Spinal cord (tissue), 10 donors: ENCODE measurements at places on chromosomes 4 and X.

DNA sequence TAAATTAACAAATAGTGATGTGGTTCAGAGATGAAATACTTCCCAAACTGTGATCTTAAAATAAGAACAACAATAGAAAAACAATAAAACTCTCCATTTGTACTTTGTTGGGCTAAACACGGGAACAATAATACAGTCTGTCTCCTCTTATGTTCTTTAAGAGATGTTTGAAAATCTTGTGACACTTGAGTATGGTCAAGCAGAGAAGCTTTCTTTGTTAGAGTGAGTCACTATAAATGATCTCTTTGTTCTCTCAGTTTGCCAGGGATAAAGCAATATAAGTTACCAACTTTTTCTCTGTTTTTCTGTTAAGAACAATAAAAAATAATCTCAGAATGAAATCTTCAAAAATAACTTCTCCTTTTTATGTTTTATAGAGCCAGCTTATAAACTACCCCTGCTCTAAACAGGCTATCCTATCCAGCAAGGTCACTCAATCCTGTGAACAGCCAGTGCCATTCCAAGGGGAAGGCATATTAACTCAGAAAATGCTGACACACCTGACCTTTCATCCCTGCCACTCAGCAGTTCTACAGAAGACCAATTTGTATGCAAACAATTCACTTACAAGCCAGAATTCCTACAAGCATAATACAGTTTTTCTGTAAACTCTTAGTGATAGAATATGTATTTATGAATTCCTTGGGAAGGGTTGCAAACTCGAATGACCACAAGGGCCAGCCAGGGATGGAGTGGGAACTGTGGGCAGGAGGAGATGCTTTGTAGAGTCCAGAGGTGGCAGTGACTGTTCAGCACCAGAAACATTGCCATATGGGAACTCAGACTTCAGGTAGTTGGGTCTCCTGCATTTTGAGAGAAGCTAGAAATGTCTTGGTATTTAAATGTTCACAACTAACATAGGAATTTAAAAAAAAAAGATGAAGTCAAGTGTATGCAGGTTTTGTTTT lies 52.2 kb downstream of the AFM start:
- no peak for DNase-seq

DNA sequence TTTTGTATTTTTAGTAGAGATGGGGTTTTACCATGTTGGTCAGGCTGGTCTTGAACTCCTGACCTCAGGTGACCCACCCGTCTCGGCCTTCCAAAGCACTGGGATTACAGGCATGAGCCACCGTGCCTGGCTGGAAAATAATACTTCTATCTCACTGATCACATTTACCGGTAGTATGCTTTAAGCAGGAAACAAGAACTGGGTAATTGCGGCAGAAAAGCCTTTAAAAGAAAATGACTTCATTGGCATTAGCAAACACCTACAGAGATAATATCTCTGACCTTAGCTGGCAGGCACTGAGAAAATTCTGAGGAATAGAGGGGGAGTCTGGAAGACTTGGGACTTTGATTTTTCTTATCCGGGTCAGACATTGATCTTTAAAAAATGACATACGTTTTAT lies 78.5 kb downstream of the SHROOM3 start:
- no peak for DNase-seq

DNA sequence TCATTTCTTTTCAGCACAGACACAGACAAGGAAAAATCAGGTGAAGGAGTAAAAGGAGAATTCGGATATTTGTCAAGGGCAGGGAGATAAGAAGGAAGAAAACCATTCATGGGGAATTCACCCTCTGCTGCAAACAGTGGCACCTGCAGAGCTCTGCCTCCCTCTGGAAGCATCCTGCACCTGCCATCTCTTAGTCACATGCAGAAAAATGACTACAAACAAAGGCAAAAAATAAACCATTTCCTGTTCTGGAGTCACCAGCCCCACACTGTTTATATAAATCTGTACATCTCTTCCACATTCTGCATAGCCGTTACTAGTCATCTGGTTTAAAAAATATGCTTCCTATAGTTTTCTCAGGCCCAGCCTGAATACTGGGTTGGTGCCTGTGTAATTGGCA lies 205.3 kb downstream of the ARAP2 start:
- DNase-seq = no peak

GRCh38 chrX:152202886-152203285 lies 64.5 kb upstream of the MAGEA10 start:
- DNase-seq = no peak
